ENCODE measurements at places on chromosomes 1 and 21.

GRCh38 chr1:177737456-177737855, 232.4 kb downstream of the SEC16B start:
- H3K4me1 ChIP-seq = no peaks in the 10 kb centered on the region
- DNase-seq = no peak

- DNase-seq = no peak
- no peaks in the 10 kb centered on the region for H3K36me3 ChIP-seq
- H3K4me3 ChIP-seq = no peak overlapping the region
- no peaks in the 10 kb centered on the region for H3K27me3 ChIP-seq
- H3K4me1 ChIP-seq = no peaks in the 10 kb centered on the region
- H3K27ac ChIP-seq = no peak overlapping the region
Measured at GRCh38 chr1:38071312-38072256, 25.0 kb upstream of the POU3F1 start.

DNA sequence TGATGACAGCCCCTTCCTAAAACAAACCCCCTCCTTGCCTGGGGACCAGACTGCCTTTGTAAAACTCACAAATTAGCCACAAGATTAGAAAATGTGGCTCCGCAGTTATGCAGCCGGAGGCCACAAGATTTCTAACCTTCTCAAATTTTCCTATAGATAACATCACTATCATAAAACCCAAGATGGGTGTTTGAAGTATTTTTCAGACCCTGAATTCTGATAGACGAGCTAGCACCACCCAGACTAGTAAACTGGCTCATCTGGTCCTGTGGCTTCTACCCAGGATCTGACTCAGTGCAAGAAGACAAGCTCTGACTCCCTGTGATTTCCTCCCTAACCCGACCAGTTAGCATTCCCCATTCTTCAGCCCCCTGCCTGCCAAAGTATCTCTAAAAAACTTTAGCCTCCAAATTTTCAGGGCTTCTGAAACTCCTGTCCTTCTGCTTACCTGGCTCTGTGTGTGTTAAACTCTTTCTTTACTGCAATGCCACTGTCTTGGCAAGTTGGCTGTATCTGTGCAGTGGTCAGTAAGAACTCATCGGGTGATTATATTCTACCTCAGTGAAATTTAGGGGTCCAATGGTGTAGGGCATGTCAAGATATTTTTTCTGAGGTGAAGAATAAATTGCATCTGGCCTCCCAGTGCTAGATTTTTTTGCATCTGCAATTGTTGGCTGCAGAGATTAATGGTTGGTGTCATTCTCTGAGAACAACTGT, 102.1 kb downstream of the S1PR1 start:
- no peak overlapping the region for H3K27ac ChIP-seq
- H3K36me3 ChIP-seq = no peaks in the 10 kb centered on the region
- no peaks in the 10 kb centered on the region for H3K4me1 ChIP-seq
- no peak overlapping the region for H3K4me3 ChIP-seq
- DNase-seq = no peak

DNA sequence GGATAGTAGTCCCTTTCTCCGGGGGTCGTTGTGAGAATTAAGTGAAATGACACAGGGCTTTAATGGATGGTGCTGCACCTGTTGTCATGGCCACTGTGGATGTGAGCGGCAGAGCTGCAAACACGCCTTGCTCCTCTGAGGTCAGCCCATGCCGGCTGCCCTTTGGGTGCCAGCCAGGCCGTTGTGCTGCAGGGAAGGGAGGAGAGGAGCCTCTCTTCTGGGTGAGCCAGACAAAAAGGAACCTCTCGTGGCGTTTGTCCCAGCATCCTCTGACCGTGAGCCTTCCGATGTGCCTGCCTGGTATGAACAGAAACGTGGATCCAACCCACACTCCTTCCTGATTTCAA, 383.0 kb upstream of the VAMP3 start:
- H3K4me1 ChIP-seq = peaks cover 3% of the 10 kb centered on the region
- DNase-seq = no peak
- H3K27me3 ChIP-seq = no peaks in the 10 kb centered on the region
- H3K4me3 ChIP-seq = no peak overlapping the region
- no peaks in the 10 kb centered on the region for H3K36me3 ChIP-seq
